ENCODE measurements at places on chromosomes 7 and 10.
A peak's percentile ranks its signal among the peaks of the same experiment; 100 is the strongest.

DNA sequence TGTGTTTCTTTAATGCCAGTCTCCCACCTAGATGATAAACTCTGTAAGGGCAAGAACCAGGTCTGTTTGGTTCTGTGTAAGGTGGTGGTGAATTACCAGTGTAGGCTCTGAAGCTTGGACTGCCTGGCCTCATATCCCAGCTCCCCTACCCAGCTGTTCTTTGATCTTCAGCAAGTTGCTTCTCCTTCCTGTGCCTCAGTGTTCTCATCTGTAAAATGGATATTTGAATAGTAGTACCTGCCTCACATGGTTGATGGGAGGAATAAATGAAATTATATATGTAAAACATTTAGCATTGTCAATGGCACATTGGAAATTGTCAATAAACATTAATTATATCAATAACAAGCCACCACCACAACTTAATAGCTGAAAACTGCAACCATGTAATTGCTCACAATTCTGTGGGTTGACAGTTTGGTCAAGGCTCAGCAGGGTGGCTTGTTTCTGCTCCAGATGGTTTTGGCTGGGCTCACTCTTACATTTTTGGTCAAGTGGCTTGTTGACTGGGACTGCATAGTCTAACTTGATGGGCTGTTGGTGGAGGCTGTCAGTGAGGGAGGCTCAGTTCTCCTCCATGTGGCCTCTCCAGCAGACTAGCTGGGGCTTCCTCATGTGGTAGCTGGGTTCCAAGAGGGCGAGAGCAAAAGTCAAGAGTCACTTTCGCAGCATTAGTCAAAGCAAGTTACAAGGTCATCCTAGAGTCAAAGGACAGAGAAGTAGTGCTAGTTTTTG, 84.5 kb upstream of the DUSP5 start:
- DNase-seq: no peak

GRCh38 chr10:128981881-128982615, 485.0 kb upstream of the MGMT start:
- no peak for DNase-seq

- no peak for DNase-seq
Observed at GRCh38 chr10:50604049-50604640, 19.6 kb downstream of the SGMS1 start.

GRCh38 chr7:140062528-140063299, at the start of gene PARP12:
TSS of gene PARP12 (minus strand) at chr7:140062951. CDS start at chr7:140062847, 104 bp downstream.
- peak; percentile 69 for DNase-seq

DNA sequence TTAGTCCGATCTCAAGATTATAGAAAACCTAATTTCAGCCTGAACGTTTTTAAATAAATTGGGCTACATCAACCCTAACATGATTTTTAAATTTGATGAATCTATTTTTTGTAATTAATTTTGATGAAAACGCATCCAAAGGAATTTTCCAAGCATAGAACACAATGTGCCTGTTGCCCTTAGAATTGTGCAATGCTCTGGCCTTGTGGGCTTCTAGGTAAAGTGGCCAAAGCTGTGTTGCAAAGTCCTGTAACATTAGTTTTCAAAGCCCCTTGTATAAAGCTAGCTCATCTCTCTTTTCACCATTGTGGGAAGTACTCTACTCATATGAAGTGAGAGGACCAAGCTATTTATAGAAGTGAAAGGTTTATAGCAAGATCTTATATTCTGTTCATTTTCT, 138.4 kb upstream of the PRPS1L1 start:
- DNase-seq: no peak

- no peak for DNase-seq
Observed at GRCh38 chr7:12728192-12728538, 40.7 kb downstream of the ARL4A start.

DNA sequence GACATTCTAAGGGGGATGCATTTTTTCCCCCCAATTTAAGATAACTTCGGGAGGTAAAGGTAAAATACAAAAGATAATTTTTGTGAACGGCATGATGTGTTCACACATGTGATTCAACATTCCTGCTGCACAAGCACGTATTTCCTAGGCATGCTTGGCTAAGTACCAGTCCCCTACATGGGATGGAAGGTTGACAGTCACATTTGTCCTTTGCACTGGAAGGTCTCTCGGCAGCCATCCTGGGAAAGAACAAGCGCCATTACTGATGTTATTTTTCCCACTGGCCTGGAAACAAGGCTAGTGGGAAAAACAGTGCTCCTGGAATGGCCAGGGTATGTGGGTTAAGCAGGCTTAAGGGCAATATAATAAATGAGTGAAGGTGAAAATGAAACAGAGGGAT, 276.2 kb upstream of the AOAH start:
- DNase-seq: no peak
